Fibroblast of skin of left quadriceps (primary cell): ENCODE measurements at places on chromosomes 2 and 18.

DNA sequence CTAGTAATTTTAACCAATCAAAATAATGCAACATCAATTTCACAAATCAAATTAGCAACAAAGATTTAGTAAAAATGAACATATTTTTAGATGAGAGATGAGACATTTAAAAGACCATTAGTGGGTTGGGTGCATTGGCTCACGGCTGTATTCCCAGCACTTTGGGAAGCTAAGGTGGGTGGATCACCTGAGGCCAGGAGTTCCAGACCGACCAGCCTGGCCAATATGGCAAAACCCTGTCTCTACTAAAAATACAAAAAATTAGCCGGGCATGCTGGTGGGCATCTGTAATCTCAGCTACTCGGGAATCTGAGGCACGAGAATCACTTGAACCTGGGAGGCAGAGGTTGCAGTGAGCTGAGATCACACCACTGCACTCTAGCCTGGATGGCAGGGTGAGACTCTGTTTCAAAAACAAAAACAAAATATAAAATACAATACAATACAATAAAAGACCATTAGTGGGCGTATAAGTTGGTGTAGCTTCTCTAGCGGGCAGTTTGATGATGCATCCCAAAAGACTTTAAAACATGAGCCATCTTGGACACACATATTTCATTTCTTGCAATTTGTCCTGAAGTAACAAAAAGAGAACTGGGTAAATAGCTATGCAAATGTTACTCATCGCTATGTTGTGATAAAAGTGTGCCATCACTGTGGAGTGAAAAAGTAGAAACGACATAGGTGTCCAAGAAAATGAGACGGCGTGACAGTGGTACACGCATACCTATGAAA is 101.8 kb downstream of the COL6A3 start:
- DNase-seq = no peak

- DNase-seq = no peak
Measured at GRCh38 chr18:29892960-29893558, 1149.5 kb downstream of the DSC3 start.

GRCh38 chr18:2976218-2977132 is 36.5 kb downstream of the LPIN2 start:
- DNase-seq = no peak

GRCh38 chr2:14185906-14186305 is 446.6 kb upstream of the LRATD1 start:
- no peak for DNase-seq
